Stimulated activated CD8-positive, alpha-beta memory T cell treated with anti-CD3 and anti-CD28 coated beads, Interleukin-7, amount 100 ng/mL, for 1 hour (primary cell): ENCODE measurements at places on chromosomes 16 and 17.
A peak's percentile ranks its signal among the peaks of the same experiment; 100 is the strongest.

- DNase-seq = peak; percentile 25
These were observed 52.8 kb downstream of the TOM1L2 start for GRCh38 chr17:17919169-17920107.

GRCh38 chr16:57667048-57667525 lies 1.0 kb upstream of the ADGRG3 start:
- DNase-seq = no peak

DNA sequence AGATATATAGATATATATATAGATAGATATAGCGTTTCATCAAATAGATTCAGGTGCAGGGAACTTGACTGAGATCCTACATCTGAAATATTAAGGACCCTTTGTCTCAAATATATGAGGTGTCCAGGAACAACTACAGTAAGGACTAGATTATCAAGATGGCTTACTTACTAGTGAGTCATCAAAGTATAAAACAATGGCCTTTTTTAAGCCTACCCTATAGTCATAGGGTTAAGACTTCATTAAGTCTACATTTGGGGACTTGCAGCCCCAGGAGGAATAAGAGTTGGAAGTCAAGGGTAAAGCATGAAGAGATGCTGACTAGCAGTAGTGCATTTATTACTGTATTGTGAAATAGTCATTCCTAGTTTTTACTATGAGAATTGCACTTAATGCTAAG lies 1023.4 kb downstream of the CDH11 start:
- DNase-seq = no peak

DNA sequence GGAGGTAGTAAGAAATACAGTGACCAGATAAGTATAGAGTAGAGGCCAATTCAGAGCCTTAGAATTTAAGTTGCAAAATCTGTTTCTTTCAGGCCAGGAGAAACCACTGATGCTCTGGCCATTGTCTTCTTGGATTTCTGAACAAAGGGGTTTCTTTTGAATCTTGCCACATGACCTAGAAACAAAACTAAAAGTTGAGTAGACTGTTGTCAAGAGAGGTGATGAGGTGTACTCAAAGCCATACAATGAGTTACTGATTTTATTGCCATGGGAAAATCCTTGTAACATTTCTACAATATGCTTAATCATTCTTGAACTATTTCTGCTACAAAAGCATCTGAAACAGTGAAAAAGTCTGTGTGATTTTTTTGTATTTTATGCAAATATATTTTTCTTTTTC lies 881.3 kb downstream of the CDH11 start:
- no peak for DNase-seq

- no peak for DNase-seq
These were observed 4.9 kb upstream of the RAB11FIP4 start for GRCh38 chr17:31386542-31387075.

GRCh38 chr17:17151055-17151454 lies 55.1 kb downstream of the PLD6 start:
- DNase-seq = no peak

DNA sequence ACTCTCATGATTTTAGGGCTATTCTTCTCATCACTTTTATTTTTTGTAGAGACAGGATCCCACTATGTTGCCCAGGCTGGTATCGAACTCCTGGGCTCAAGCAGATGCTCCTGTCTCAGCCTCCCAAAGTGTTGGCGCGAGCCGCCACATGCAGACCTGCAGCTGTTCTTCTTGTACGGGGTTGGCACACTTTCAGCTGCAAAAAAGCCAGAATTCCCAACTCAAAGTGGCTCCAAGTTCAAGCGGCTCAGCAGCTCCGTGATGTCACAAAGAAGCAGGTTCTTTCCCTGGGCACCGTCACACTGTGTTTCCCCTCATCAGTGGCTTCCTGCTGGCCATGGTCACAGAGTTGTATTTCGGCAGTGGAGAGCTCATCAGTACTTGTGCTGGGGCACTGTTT lies 6.7 kb upstream of the SBK1 start:
- no peak for DNase-seq

DNA sequence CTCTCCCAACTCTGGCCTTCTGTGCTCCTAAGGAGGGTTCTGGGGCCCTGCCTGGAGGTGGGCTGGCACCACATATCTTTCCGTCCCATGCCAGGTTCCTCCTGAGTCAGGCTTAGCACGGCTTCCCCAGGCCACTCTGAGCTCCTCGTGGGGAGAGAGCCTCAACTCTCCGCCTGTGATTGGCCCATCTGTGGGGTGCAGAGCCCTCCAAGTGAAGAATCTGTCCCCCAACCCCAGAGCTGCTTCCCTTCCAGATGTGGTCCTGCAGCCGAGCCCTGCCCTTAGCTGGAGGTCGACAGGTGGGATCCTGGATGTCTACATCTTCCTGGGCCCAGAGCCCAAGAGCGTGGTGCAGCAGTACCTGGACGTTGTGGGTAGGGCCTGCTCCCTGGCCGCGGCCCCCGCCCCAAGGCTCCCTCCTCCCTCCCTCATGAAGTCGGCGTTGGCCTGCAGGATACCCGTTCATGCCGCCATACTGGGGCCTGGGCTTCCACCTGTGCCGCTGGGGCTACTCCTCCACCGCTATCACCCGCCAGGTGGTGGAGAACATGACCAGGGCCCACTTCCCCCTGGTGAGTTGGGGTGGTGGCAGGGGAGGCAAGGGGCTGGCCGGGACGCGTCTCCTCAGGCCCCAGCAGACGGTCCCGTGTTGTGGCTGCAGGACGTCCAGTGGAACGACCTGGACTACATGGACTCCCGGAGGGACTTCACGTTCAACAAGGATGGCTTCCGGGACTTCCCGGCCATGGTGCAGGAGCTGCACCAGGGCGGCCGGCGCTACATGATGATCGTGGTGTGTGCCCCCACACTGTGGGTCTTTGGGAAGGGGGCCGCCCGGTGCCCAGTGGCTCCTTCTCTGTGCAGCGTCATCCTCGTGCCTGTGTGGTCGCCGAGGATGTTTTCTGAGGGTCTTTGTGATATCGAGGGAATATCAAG lies 6.9 kb downstream of the GAA start:
- no peak for DNase-seq
